NK-92 treated with Interleukin-12 subunit alpha and Interleukin-12 subunit beta, amount 100 ng/mL, for 24 hours (cell line): ENCODE measurements at places on chromosomes 3 and 15.

GRCh38 chr3:143970773-143971358 is 757 bp upstream of the DIPK2A start:
- DNase-seq, result peak; percentile 66

GRCh38 chr3:52006017-52006819 is 10.5 kb upstream of the RPL29 start:
- no peak for DNase-seq

GRCh38 chr3:194935061-194935460 is 249.4 kb downstream of the FAM43A start:
- DNase-seq, result no peak

GRCh38 chr3:81468391-81468790 is 293.1 kb downstream of the GBE1 start:
- no peak for DNase-seq

- DNase-seq, result no peak
These were observed 115.6 kb upstream of the AGTR1 start for GRCh38 chr3:148582126-148582525.

DNA sequence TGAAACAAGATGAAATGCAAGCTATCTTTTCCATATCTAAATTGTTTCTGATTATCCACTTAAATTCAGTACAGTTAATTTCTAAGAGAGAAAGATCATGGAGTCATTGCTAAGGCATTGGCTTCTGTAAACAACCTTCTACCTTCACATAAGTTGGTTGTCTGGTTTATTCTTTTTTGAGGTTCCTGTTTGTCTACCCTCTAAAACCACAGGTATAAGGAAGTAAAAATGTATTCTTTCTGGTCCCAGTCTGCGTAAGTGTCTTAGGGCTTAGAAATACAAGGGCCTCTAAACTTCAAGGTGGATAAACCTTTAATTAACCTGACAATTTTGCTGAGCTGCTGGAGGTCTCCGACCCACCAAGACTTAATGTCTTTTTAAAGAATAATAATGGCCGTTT is 3.6 kb upstream of the ATOSA start:
- DNase-seq, result no peak

DNA sequence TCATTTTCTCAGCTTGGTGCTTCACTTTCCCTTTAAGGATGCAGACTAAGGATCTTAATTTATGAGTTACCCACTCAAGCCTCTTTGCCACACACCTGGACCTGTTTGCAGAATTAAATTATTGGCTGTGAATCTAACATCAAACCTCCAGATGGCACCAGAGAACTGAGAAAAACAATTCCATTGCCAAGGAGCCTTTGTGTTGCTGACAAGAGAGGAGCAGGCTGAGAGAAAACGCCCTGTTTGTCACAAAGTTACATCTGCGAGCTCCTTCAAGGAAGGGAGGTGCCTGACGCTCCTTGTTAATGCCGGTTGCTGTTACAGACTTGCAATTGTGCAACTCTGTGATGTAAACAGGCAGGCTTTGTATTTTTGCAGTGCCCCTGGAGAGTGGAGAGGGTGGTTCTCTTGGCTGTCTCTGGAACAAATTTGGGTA is 36.3 kb upstream of the TMC3 start:
- DNase-seq, result no peak

- DNase-seq, result no peak
These were observed 16.2 kb downstream of the CLRN1 start for GRCh38 chr3:150956376-150956775.

DNA sequence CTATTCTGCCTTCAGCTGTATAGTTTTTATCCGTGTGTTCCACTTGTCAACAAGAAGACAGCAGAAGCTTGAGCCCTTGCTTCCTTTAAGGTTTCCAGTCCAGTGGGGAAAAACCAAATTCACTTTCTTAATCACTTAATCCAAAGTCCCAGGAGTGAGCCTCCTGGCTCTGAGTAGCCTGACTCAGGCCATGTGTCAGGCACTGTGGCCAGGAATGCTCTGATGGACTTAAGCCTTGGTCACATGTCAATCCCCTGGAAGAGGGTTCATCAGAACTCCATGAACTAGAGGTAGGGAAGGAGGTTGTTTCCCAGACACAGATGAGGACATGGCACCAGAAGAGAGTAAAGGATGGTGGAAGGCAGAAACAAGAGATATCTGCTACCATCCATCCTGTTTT is 8.8 kb downstream of the VIPR1 start:
- DNase-seq, result no peak

- DNase-seq, result peak; percentile 54
These were observed 16.8 kb upstream of the CHD2 start for GRCh38 chr15:92883163-92883875.

DNA sequence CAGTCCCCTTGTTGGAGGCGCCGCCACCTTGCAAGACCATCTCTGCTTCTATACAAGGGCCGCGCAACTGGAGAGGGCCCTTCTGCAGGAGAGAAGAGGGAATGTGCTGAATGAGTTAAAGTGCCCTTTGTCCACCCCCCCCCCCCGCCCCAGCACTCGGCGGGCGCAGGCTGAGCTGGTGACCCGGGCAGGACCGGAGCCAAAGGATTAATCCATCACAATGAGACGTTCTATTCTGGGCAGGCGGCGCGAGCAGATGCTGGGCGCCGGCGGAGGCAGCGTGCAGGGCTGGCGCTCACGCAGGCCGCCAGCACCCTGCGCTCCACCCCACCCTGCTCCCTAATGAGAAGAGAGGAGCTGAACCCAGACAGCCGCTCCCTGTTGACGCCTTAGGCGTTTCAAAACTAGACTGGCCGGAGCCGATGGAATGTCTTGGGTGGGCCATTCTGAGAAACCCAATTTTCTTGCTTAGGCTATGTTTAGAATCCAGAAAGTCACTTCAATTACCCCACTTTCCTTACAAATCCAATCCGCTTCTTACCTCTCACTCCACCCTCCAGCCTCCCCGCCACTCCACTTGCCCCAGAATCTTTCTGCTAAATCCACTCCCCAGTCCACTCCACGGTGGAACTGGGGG is 32.9 kb downstream of the GJD2 start:
- DNase-seq, result no peak

GRCh38 chr3:41193794-41194539 is 5.3 kb upstream of the CTNNB1 start:
- DNase-seq, result no peak

DNA sequence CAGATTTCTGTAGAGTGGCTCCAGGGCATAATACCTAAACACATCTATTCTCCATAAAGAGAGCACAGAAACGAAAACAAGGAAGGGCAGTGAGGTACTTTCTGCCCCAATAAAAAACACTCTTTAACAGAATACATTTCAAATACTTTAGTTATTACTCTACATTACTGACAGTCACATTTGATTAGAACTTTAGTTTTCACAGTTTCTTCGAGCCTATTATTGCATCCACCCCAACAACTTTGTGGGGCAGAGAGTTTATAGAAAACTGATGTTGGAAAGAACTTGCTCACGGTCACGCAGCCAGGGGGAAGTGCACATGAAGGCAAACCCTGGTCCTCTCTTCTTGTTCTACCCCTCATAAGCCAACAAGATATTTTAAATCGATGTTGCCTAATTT is 9.0 kb downstream of the VPS39 start:
- DNase-seq, result no peak

DNA sequence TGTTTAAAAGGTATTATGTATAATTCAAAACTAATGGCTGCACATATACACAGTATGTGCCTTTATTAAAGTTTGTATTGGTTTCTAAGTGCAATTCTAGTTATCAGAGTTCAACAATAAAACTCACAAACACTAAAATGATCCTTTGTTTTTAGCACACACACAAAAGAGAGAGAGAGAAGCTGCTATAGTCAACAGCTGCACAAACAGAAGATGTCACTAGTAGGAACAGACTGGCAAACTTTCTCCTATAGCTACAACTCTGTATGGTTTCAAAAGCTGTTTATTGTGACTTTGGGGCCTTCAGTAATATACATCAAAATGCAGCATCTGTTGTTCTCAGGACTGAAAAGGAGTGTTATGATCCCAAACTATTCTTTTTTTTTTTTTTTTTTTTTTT is 6.1 kb downstream of the SECISBP2L start:
- no peak for DNase-seq

DNA sequence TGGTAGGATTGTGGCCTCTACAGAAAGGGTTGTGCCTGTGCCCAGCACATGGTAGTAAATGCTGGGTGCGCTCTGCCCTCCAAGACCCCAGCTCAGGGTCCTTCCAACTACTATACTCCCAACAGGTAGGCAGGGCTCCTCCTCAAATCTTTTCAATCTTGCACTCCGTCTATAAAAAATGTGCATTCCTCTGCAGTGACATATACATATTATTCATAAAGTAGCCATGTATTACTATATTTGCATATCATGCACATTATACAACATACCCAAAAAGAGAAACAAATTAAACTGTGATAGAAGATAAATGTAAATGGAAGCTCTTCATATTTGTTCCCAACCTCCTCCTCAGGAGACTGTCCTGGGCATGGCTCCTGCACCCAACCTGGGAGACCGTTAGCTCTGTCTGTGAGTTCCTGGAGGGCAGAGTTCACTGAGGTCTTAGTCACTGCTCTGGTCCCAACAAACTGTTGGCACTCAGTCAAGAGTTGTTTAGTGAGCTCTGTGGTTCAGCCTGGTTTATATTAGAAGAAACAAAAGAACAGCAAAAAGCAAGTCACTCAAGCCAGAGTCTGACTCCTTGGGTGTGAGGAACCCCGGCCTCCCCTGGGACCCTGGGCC is 47.7 kb upstream of the GRIP2 start:
- no peak for DNase-seq

DNA sequence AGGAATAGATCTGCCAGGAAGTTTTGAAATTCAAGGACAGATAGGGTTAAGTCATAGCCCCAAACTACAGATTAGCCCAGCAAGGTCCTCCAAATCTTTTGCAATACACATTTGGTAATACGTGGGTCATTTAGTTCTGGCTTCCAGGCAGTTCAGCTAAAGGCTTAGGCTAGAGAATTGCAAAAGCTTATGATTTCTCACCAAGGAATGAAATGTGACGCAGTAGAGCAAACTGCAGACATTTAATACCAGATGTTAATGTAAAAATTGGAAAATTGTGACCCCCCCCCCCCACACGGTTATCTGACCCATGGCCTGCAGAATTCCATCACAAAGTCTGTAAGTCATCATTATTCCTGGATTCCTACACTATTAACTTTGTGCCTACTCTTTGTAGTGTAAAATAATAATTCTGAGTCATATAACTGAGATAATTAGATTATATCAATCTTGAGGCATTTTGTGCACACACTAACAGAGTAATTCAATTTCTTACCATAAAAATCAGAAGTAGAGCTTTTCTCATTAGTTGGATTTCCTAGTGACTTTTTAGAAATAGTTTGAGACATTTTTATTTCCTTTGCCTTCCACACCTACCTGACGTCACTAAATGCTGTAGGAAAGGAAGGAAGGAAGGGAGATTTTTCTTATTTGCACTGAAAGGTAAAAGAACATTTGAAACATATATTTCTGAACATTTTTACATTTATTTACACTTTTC is 235.2 kb downstream of the DTWD1 start:
- no peak for DNase-seq

- no peak for DNase-seq
These were observed 1.7 kb upstream of the GPR62 start for GRCh38 chr3:51953445-51953844.

- DNase-seq, result no peak
These were observed 47.0 kb upstream of the LRRFIP2 start for GRCh38 chr3:37221407-37221806.

DNA sequence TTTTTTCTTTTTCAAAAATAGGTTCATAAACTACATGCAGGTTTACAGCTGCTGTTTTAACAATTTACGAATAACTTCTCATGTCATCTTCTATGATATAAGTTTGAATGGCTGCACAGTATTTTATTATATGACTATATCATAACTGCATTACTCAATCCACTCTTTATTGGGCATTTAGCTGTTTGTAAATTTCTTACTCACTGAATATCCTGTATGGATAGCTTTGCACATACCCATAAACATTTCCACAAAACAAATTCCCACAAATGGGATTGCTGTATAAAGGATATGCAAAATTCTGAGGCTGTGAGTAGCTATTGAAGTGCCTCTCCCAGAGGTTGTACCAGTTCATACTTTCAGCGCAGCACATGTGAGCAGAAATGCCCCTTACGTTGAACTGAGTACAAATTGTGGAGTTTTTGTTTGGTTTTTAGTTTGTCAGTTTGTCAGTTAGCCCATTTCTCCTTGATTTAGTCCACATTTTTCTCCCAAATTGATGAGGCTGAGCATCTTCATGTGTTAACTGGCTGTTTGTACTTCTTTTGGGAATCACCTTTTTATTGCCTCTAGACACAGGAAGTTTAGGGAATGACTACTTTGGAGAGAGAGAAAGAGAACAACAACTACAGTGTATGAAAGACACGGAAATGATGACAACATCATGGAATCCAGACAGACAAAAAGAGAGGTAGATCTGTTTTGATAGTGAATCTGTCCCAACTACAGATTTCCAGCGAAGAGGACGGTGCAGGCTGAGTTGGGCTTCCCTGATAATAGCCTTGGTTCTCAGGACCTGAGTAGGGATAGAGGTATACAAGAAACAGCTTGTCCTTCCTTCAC is 24.8 kb downstream of the TTC23 start:
- DNase-seq, result no peak

GRCh38 chr3:180678231-180678630 is 1.1 kb downstream of the CCDC39 start:
- DNase-seq, result no peak

- DNase-seq, result no peak
These were observed 21.9 kb downstream of the ATOSA start for GRCh38 chr15:52657338-52657737.

DNA sequence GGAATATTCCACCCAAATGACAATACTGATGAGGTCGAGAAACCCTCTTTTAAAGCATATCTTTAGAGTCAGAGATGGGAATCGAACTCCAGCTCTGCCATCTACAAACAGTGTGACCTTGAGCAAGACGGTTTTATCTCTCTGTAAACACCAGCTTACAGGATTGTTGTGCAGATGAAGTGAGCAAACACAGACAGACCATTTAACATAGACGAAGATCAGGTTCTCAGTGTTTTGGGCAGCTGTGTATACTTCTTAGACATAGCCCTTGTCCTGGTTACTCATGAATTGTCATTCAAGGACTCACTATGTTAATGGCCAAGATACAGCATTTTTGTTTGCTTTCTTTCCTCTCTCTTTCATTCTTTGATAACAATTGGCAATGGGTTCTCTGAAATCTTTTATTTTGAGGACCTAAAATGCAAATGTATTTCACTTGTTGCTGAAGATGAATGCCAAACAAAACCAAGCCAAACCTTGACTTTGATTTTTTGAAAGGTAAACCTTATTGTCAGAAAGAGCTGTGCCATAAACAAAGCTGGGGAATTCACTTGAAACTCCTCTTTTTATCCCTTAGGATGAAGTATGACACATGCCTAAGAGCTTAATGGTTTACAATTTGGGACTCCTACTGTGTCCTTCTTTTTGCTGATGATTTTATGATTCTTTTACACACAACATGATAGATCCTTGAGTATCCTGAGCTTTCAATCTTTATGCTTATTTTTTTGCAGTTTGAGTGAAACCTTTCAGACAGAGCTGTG is 250.0 kb upstream of the PDZRN3 start:
- DNase-seq, result no peak

GRCh38 chr3:176755552-176755951 is 441.7 kb downstream of the TBL1XR1 start:
- no peak for DNase-seq

- peak; percentile 40 for DNase-seq
These were observed 21.2 kb downstream of the GCSAM start for GRCh38 chr3:112111785-112112402.

- no peak for DNase-seq
These were observed 500.6 kb upstream of the PROK2 start for GRCh38 chr3:72285502-72285901.
